ENCODE measurements at places on chromosomes 4 and X.

GRCh38 chrX:132648895-132649294, 160.1 kb upstream of the MBNL3 start:
- no peak for DNase-seq

- no peak for DNase-seq
These were observed 2319.5 kb downstream of the ARAP2 start for GRCh38 chr4:33924811-33925210.

DNA sequence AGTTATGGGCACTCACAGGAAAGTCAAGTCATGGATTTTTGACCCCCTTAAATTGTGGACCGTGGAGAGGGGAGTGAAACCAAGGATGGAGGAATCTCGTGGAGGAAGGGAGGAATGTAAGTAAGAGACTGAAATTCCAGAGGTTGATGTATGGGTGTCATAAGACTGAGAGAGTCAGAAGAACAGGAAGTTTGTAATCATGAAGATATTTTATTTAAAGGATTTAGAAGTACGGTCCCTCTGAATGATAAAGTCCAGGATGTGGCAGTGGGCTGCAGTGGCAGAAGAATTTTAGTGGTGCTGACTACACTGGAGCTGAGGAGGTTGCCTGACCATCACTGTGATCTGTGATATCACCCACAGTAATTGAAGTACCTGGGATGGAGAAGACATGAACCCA, 57.8 kb downstream of the DCLK2 start:
- DNase-seq = no peak

DNA sequence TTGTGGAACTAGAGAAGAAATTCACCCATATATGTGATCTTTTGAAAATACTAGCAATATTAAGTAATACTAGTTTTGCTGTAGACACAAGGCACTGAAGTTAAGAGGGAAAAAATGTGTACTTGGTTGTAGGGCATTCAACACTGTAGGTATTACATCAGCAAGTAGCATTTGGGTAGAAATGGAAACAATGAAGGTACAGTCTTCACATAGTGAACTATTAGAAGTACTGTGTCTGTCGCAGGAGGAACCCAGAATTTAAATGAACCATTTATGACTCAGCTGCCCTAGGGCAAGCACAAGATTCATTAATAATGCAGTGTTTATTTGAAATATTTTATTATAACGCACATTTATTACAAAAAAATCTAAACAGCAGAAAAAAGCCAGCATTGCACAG, 572.7 kb upstream of the TENM3 start:
- DNase-seq = no peak

DNA sequence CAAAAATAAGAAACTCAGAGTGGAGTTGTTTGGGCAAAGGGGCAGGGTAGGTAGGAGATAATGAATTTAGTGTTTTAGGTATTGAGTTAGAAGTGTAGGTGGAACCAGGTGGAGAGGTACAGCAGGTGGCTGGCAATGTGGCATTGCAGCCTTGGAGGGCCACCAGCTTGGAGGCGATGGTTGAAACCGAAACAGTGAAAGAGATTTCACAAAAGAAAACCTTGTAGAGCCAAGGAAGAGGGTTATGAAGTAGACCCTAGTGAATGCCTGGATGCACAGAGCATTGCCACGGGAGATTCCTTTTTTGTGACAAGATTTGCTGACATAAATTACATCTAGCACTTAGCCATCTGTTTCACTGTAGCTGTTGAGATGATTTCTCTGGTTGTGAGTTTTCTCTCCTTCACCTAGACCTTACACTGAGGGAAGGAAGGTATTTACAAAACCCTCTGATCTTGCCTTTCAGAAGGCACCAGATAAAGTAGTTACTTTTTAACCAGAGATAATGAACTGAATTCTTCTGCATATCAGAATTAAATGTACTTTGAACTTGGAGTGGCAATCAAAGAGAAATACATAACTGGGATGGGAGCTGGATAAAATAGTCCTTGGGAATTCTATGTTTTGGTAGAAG, 104.1 kb upstream of the CASK start:
- DNase-seq = no peak

DNA sequence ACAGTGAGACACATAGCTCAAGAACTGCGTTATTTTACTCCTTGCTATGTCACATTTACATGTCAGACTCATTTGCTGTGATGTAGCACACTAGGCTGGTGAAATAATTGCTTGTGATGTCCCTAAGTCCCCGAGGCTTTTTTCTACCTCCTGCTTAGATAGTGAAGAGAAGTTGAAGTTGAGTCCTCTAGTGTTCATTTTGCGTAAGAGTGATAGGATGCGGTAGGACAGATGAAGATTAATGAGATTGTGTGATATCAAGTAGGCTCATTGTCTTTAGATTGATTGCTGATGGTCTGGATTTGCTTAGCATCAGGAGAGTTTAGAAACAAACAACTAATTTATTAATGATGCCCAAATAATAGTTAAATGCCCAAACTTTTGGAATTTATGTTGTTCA, 173.6 kb upstream of the NUDT6 start:
- DNase-seq = peak; percentile 31

DNA sequence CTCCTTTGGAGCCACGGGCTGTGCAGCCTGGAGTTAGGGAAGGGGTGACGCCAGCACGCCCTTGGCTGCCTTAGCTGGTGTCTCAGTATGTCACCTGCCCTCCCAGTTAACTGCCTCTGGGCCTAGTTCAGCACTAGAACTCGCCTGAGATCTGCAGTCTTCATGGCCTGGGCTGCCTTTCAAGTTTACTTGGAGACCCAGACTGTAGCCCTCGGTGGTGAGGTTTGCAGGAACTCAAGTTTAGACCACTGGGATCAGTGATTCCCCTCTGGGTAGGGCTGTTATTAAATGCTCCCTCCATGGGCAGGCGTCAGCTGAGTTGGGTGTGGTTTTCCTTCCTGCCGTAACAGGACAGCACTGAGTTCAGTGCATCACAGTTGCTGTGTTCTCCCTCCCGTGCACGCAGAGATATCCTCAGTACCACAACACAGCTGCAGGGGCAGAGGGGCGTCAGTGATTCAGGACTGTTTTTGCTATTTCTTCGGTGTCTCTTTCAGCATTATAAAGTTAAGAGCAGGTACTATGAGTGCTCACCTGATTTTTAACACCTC, 30.5 kb downstream of the PLAC8 start:
- peak; percentile 9 for DNase-seq

DNA sequence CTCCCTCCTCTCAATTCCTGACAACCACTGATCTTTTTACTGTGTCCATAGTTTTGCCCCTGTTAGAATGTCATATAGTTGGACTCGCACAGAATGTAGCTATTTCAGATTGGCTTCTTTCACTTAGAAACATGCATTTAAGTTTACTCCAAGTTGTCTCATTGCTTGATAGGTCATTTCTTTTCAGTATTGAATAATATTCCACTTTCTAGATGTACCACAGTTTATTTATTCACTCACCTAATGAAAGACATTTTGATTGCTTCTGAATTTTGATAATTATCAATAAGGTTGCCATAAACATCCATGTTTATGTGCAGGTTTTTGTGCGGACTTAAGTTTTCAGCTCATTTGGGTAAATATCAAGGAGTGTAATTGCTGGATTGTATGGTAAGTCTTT, 38.5 kb downstream of the SLC9B1 start:
- DNase-seq = no peak

- DNase-seq = no peak
These were observed 8.0 kb downstream of the ARHGEF38 start for GRCh38 chr4:105560421-105560848.

- DNase-seq = no peak
These were observed 97.8 kb downstream of the WFS1 start for GRCh38 chr4:6367371-6367851.

GRCh38 chr4:154502111-154502510, 10.5 kb upstream of the DCHS2 start:
- no peak for DNase-seq

GRCh38 chr4:146190456-146190855, 14.9 kb downstream of the LSM6 start:
- DNase-seq = no peak

GRCh38 chrX:666762-667720, 36.5 kb downstream of the SHOX start:
- no peak for DNase-seq

DNA sequence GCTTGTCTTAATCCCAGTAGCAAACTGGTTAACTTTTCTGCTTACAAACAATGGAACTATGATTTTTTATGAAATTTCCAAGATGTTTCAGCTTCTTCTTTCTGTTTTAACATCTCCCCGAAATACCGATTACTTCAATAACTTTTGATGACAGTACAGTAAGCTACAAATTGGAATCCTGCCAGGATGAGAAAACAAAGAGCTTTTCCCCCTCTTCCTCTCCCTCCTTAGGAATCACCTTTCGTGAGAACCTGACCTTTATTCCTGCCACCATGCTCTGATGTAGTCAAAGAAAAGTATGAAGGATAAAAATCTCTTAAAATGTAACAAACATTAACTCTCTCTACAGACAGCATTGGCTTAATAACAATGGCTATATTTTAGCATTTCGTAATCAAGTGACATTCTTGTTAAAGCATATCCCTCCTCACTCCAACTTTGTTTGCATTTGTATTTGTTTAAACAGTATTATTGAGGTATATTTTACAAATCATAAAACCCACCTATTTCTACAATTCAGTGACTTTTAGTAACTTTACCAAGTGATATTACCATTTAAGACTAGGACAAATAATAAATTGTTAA, 148.7 kb upstream of the NAP1L5 start:
- DNase-seq = no peak

GRCh38 chr4:29295280-29295679, 1424.9 kb upstream of the PCDH7 start:
- DNase-seq = no peak

- no peak for DNase-seq
These were observed 3.9 kb downstream of the AVPR2 start for GRCh38 chrX:153908219-153908860.

GRCh38 chr4:3476936-3477749, 14.0 kb downstream of the DOK7 start:
- no peak for DNase-seq

DNA sequence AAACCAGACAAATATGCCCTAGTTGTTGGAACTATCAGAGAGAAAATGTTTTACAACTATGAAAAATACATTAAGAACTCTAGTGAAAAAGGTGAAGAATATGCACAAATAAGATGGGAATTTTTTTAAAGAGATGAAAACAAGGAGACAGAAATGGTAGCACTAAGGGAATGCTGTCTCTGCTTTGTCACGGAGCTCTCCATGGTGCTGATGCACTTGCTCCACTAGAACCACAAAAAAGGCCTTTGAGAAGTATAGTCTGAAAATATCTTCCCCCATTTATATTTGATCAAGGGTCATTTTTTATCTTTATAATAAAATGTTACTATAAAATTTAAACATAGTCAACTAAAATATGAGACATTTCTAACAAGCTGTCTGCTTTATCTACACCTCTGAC, 1655.5 kb upstream of the AGA start:
- peak; percentile 6 for DNase-seq

GRCh38 chr4:145842224-145842887, 96.3 kb downstream of the ZNF827 start:
- no peak for DNase-seq

DNA sequence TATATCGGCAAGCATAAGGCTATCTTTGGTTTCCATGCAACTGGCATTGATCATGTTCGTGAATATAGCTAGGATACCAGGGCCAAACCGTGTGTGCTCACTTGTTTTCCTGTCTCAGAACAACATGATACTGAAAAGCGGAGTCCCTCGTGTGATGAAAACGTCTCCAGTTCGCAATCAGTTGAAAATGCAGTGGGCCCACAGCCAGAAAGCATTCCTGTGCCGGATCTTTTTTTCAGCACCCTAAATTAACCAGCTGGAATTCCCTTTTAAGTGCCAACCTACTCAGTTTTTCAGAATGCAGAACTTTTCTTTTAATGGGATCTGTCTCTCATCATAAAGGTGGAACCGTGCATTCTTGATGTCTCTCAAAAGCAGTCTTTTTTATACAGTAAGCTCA, 130.8 kb upstream of the FRG1 start:
- DNase-seq = no peak

- DNase-seq = no peak
These were observed 110.4 kb downstream of the AFF1 start for GRCh38 chr4:87045234-87045558.

DNA sequence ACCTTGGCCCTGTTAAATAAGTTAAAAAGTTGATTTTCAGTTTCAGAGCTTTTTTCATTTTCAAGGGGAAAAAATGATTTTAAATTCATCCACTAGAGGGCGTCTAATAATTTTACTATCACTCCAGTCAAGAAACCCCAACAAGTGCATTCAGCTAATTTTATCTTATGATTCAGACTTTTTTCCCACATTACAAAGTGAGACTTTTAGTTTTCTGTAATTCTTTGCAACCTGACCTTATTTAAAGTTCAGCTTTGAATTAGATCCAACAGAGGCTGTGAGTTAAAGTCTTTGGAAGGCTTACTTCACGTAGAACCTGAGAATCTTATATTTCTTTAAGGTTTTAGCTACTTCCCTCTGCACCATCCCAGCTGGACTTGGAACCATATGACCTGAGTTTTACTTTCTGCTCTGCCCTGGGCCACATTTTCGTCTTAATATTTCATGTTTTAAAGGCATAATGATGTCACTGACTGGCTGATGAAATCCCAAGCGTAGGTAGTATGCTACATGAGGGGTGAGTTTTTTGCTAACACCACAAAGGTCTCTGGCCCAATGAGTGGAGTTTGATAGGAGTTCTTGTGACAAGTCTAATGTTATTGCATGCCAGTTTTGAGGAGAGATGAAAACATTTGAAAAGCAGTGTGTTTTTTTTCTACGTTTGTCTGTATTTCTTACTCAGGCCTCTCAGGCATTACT, 7.2 kb downstream of the GNRHR start:
- DNase-seq = peak; percentile 7

DNA sequence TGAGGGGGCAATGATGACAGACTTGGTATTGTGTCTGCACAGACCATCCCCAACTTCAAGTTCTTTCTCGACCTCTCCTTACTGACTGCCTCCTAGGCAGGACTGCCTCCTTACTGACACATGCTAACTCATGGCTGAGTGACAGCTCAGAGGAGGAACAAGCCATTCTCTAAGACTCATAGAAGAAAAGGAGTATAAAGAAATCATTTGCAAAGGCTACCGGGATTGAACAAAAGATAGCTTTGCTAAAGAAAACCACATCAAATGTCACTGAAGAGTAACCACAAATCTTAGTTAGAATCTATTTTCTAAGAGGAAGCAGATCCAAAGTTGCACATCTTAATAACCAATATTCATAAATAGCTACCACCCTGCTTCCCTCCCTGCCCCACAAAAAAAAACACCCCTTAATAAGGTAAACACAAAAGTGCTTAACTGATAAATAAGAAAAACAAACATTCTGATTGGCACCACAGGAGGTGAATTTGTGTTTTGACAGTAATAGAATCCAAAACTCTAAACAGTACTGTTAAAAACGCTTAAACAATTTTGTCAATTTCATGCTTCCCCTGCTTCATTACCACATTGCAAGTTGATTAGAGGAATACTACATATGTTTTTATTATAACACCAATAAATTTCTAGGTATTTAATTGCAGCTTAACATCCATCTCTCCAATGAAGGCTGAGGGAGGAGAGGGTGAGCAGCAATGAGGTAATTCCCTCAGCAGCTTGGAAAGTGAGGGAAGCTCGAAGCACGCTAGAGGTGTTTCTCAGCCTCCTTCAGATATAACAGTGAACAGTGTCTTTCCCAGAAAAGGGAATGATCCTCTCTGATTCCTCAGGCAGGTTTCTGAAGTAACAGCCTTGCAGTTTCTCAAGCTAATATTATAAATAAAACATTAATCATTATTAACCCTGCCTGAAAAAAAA, 160.0 kb downstream of the HNRNPD start:
- DNase-seq = peak; percentile 25

- no peak for DNase-seq
These were observed 75.2 kb upstream of the NUDT6 start for GRCh38 chr4:122997463-122998101.

All from HEK293T (cell line).